ENCODE measurements at places on chromosomes 3 and 15.

DNA sequence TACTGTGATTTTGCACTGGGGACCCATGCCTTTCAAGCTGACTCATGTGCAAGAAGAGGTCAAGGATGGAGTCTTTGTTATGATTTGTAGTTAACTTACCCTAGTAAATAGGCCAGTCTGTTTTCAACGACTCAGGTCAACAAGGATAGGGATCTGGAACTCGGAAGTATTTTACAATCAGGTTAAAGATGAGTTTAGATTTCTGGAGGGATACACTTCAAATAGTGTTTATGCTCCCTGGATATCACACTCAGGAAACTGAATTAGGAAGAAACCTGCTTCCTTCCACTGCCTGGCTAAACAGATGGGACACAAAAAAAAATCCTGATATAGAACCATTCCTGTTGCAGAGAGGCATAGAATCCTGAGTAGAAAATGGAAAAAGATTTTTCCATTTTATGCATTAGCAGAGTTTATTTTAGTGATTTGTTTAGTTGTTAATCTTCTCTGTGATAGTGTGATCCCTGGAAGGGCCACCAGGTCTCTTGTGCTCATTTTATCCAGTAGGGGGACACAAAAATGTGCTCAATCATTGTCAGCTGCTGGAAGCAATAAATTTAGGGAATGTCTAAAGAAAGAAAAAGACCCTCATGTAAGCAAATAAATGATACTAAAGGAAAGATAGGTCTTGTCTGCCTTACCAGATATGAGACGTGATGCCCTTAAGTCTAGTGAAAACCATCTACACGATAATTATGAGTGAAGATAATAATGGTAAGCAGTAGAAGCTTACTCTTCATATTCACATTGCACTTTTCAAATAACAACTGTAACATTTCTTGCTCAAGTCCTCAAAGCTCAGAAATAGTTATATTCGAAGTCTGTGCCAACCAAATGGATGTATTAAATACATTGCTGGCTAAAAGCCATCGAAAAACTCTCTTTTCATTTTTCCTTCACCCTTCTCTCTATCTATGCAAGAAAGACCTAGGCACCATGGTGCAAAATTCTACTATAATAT lies 452.1 kb upstream of the KCNMB2 start:
- peak; percentile 55 for DNase-seq

DNA sequence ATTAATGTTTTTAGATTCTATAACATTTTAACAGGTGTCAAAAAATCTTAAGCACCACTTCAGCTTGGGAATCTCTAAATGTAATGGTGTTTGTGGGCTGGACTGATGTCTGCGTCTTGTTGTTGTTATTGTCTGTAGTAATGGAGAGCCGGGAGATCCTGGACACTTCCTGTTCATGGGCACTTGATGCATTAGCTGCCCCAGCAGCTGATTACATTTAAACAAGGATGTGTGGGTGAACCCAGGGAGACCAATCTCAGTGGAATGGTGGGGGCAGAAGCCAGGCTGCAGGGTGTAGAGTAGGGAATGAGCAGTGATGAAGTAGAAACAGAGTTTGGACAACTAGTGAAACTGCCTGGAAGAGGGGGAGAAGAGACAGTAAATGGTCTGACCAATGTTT lies 7.8 kb downstream of the CCR5AS start:
- no peak for DNase-seq

DNA sequence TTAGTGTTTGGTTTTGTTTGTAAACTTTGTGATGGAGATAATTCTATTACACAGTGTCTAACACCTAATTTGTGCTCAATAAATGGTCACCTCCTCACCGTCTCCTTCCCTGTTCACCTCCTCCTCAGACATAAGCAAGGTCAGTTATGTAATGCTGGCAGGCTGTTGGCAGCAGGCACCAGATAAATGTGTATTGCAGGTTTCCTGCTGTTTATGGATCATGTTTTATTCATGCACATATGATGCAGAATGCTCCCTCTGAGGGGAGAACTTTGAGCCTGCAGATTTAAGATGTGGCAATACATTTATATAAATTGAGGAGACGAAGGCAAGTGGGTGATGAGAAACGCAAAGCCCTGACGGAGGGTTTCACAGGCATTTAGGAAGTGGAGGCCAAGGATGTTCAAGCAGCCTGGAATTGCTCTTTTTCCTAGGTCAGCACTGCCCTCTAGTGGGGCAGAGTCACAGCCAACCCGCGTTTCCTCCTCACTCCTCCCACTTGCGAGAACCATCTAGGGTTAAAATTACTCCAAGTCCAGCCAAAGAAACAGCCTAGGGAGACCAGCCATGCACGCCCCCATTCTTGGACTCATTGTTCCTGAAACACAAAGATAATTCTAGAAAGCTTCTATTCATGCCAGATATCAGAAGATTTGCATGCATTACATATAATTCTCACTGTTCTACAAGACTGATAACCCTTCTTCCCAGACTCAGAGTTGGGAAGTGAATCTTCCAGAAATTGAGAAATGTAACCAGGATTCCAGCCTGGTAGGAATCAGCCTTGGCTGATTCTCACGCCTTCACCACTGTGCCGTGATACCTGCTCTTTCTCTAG lies 228.7 kb downstream of the SLCO3A1 start:
- DNase-seq = peak; percentile 69

GRCh38 chr3:129291236-129291886 lies 12.7 kb downstream of the HMCES start:
- DNase-seq = no peak

DNA sequence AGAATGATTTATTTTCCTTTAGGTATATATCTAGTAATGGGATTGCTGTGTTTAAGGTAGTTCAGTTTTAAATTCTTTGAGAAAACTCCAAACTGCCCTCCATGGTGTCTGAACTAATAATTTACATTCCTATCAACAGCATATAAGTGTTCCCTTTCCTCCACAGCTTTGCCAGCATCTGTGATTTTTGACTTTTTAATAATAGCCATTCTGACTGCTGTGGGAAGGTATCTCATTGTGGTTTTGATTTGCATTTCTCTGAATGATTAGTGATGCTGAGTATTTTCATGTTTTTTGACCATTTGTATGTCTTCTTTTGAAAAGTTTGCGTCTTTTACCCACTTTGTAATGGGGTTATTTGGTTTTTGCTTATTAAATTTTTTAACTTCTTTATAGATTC lies 571.6 kb upstream of the CCDC54 start:
- DNase-seq = no peak

DNA sequence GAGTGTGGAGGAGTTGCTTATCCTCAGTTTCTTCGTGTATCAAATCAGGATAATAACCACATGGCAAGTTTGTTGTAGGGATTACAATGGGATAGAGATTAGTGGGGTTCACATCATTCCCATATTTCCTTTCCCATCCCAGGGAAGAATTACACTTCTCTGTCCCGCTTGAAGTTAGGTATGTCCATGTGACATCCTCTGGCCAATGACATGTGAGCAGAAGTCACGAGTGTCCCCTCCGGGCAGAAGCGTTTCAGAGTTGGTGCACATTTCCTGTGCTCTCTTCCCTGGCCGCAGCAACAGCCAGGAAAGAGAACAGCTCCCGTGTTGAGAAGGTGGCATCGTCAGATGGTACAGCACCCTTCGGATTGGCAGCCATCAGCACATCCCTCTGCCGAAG lies 36.7 kb upstream of the HES1 start:
- no peak for DNase-seq

DNA sequence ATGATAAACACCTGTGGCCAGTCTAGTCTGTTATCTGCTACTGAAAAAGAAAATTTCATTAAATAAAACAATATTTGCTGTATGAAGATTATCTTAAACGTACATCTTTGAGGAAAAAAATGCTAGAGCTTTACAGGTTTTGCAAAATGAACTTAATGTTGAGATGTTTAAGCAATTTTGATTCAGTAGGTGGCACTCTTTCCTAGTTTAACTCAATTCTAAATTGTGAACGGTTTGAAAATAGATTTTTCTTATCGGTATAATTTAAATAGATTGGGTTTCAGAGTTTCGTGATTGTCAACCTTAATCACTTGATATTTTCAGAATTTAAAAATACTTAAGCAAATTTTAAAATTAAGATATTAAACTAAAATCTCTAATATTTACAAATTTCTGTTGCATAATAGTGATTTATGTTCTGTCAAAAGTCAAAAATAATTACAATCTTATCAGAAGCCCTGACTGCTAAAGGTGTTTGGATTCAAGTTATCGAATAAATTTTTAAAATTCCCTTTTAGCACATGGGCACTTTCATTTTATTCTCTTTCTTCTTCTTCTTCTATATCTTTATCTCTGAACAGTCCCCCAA lies 7.0 kb upstream of the RNF111 start:
- peak; percentile 47 for DNase-seq

DNA sequence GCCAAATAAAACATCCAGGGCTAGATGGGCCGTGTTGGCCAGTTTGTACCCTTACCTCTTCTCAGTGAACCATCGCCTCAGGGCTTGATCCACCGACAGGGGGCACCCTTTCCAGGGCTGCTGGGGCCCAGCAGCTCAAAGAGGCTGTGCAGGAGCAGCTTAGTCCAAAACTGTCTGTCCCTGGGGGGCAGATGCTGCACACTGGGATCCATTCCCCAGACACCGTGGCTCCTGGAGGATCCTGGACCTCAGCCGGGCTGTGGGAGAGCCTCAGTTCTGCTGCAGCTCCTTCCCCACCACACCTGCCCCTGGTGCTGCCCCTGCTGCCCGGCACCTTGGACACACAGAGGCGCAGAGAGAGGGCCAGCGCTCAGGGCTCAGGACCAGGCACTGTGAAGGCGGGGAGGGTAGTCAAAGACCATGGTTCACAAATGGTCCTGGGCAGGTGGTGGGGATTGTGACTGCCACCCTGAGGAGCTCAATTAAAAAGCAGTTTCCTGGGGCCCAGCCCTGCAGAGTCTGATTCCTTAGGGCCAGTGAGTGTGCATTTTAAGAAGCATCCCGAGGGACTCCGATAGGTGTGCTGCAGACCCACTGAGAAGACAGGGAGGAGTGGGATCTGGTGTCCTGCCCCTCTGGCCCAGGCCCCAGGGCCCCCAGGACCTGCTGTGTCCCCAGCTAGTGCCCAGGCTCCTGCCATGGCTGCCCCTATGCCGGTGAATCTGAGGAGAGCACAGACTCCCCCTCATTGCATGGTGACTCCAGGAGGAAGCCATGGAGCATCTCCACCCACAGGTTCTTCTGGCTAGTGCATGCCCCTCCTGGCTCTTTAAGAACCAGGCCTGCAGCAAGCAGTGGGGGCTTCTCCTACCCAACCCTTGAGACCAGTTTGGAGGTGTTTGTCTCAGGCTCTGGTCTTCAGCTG lies 86.5 kb upstream of the PRR20G start:
- DNase-seq = no peak

DNA sequence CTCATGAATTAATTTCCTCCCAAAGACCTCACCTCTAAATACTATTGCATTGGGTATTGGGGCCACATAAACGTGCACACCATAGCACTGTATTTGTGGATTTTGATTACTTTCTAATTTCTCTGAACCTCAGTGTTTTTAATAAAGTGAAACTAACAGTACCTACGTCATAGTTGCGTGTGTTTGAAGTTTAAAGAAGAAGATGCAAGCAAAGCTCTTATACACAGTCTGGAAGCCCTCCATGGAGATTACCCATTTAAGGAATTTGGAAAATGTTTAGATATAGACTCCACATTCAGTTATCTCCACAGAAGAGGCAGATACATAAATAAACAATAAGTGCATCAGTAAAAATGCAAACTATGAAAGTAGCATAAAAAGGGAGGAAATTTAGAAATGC lies 581.1 kb upstream of the GBE1 start:
- DNase-seq = no peak

GRCh38 chr3:133973249-133973980 lies 56.3 kb downstream of the SLCO2A1 start:
- DNase-seq = no peak

DNA sequence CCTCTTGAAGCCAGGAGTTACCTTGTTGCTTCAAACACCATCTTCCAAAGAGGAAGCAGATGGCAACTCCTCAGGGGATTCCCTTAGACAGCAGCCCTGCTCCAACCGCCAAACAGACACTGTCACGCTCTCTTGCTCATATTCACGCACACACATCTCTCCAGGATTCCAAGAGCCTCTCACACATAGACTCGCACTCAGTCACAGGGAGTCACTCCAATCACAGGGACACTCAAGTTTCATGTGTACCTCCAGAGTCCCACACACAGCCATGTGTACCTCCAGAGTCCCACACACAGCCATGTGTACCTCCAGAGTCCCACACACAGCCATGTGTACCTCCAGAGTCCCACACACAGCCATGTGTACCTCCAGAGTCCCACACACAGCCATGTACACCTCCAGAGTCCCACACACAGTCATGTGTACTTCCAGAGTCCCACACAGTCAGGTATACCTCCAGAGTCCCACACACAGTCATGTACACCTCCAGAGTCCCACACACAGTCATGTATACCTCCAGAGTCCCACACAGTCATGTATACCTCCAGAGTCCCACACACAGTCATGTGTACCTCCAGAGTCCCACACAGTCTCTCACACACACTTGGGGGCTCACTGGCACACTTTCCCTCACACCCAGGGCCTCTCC lies 6.1 kb downstream of the VWA5B2 start:
- no peak for DNase-seq

- no peak for DNase-seq
Measured at GRCh38 chr15:64697911-64698369, 77.4 kb downstream of the RBPMS2 start.

DNA sequence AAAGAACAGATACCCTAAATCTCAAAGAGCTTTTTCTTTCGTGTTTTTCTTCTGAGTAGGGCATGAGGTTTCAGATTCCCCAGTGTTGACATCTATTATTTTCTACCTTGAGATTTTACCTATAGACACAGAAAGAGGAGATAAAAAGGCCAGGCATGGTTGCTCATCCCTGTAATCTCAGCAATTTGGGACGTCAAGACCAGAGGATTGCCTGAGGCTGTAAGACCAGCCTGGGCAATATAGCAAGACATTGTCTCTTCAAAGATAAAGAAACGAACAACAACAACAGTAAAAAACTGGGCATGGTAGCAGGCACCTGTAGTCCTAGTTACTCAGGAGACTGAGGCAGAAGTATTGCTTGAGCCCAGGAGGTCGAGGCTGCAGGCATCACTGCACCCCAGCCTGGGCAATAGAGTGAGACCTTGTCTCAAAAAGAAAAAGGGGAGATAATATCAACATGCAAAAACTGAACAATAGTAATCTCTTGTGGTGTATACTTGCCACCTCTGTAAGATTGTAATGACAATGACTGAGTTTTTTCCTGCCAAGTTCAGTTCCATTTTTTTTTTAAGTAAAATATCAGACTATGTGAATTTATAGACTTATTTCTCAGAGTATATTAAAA lies 71.3 kb downstream of the MBNL1 start:
- no peak for DNase-seq

Data from muscle of back (tissue), 13 donors.